Neural progenitor cell (in vitro differentiated cells): ENCODE measurements at places on chromosomes 3 and 15. TPM values are rescaled to one million over a fixed set of nuclear protein-coding genes. Genes with fewer than 3 reads are reported as not detected.
A peak's percentile ranks its signal among the peaks of the same experiment; 100 is the strongest.

GRCh38 chr3:112687616-112688015, 46.7 kb upstream of the CCDC80 start:
- H3K27me3 ChIP-seq = no peaks in the 10 kb centered on the region
- no peaks in the 10 kb centered on the region for H3K36me3 ChIP-seq
- no peak overlapping the region for H3K27ac ChIP-seq
- H3K4me3 ChIP-seq = no peak overlapping the region

DNA sequence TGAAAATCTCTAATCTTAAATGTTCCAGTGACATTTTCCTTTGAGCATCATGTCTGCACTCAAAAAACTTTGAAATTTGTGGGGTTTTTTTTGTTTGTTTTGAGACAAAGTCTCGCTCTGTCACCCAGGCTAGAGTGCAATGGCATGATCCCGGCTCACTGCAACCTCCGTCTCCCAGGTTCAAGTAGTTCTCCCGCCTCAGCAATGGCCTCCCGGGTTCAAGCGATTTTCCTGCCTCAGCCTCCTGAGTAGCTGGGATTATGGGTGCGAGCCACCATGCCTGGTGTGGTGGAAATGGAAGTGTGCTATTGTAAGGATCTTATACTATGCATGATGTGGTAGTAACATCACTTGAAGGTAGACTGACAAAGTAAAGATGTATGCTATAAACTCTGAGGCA, 42.5 kb downstream of the TKT start:
- H3K27ac ChIP-seq = no peak overlapping the region
- no peaks in the 10 kb centered on the region for H3K36me3 ChIP-seq
- peaks cover 6% of the 10 kb centered on the region for H3K4me1 ChIP-seq
- H3K27me3 ChIP-seq = peaks cover 32% of the 10 kb centered on the region

DNA sequence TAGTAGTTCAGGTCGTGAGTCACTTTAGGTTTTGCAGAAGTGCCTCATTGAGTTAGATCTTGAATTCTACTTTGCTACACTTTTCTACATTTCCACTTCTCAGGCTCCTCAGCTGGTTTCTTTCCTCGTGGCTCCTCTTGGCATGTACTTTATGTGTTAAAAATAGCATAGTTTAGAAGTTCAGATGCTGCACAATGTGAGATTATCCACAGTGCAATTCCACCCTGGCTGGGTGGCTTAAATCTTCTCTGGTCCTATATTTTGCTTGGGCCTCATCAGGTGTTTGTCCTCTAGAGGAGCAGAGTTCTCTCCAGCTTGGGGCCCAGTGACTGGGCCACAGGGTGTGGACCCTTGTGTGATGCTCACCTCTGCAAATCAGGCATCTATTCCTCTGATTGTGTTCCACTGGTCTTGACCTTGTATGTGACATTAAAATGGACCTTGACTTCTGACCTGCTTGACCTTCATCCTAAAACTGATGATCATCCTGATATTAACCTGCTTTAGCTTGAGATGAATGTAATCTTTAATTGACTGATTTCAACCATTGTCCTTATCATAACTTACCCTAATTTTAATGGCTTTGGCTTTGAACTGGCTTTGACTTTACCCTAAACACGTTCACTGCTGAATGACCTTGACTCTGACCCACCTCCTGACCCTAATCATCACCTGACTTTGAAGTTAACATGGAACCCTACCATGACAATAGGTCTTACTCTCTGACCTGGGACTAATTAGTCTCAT, 63.9 kb upstream of the ACAD9 start:
- H3K27me3 ChIP-seq = no peaks in the 10 kb centered on the region
- no peak overlapping the region for H3K4me3 ChIP-seq
- no peaks in the 10 kb centered on the region for H3K4me1 ChIP-seq
- no peak overlapping the region for H3K27ac ChIP-seq

DNA sequence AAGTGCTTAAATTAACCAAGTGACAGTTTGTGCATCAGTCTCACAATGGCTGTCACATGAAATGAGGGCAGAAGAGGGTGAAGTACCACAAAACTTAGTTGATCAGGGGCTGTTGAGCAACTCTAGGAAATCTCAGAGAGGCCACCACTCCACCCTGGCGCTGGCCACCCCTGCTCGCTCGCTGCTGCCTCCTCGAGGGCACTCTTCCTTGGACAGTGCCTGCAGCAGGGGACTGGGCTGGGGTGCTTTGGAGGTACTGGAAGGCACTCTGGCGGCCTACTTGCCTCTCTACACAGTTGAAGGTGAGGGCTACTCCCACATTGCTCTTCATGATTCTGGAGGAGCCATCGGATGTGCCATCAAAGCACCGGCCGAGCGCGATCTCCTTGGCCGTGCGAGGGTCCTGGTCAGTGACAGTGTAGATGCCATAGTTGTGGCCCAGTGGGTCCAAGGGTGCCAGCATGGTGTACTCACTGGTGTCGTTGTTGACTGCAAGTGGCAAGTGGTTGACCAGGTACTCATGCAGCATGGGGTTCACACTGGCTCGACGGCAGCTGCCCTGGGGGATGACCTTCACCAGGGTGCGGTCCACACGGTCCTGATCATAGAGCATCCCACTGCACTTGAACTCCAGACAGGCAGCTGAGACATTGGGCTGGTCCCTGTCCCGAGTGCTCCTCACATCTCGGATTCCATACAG, 11.6 kb upstream of the CLPX start:
- H3K27ac ChIP-seq = no peak overlapping the region
- no peaks in the 10 kb centered on the region for H3K4me1 ChIP-seq
- no peaks in the 10 kb centered on the region for H3K36me3 ChIP-seq
- no peaks in the 10 kb centered on the region for H3K27me3 ChIP-seq

DNA sequence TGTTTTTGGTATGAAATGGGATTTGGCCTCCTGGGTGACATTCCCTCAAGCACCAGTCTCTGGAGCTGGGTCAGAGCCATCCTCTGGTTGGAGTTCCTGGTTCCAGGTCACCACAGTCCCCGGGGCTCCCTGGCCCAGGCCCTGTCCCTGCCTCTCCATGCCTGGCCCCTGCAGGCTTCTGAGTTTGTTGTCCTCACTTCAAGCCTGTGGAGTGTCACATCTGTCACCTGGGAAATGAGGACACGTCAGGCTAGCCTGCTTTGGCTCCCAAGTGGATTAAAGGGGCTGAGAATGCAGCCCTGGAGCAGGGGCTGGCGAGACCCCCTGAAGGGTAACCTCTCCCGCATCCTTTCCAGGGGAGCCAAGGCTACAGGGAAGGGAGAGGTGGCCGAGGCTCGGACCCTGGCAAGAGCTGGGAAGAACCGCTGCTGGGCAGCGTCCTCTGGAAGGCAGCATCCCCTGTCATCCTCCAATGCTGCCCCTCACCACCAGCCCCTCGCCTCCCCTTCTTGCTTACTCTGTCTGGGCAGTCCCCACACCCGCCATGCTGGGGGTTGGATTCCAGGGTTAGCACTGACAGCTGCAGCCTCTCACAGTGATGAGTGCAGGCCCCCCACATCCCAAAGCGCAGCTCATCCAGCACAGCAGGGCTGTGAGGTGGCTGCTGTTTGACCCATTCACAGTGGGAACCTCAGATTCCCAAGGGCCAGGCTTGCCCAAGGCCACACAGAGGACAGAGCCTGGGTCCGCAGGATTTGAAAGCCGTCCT, 75.5 kb upstream of the IQSEC1 start:
- H3K27ac ChIP-seq = no peak overlapping the region
- no peaks in the 10 kb centered on the region for H3K27me3 ChIP-seq

DNA sequence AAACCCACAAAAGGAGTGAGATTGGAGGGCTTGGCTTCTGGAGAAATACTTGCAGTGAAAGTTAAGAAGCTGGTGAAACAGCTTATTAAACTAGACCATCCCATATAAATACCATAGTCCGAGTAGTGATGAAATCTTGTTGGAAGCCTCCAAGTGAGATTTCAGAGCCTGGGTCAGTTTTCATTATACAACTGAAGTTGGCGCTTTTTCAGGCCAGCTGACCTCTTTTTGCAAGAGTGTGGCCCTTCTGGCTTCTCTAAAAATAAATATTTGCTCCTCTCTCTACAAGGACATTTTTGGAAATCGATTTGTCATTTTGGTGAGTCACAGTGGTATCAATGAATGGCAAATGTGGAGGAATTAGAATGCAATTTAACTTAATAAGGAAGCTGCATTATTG, 51.2 kb upstream of the THRB start:
- no peaks in the 10 kb centered on the region for H3K36me3 ChIP-seq
- H3K4me1 ChIP-seq = no peaks in the 10 kb centered on the region
- H3K27me3 ChIP-seq = no peaks in the 10 kb centered on the region
- DNase-seq = no peak

DNA sequence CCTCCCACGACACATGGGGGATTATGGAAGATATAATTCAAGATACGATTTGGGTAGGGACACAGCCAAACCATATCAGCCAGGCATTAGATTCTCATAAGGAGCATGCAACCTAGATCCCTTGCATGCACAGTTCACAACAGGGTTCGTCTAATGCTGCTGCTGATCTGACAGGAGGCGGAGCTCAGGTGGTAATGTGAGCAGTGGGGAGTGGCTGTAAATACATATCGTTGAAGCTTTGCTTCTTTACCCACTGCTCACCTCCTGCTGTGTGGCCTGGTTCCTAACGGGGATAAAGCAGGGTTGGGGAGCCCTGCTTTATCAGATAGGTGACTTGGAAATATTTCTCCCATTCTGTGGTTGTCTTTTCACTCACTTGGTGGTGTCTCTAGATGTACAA, 14.8 kb downstream of the DOCK3 start:
- no peaks in the 10 kb centered on the region for H3K36me3 ChIP-seq
- peaks cover 3% of the 10 kb centered on the region for H3K4me1 ChIP-seq
- DNase-seq = no peak

DNA sequence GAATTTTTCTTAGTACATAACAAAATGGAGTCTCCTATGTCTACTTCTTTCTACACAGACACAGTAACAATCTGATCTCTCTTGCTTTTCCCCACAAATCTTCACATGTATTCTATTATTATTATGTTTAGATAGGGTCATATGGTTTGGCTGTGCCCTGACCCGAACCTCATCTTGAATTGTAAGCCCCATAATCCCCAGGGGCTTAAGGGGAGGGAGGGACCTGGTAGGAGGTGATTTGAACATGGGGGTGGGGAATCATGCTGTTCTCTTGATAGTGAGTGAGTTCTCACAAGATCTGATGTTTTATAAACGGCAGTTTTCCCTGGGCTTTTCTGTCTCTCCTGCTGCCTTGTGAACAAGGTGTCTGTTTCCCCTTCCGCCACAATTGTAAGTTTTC, 86.7 kb upstream of the SELENOK start:
- peak; percentile 48 for DNase-seq
- no peak overlapping the region for H3K27ac ChIP-seq
- H3K27me3 ChIP-seq = no peaks in the 10 kb centered on the region
- H3K36me3 ChIP-seq = no peaks in the 10 kb centered on the region

DNA sequence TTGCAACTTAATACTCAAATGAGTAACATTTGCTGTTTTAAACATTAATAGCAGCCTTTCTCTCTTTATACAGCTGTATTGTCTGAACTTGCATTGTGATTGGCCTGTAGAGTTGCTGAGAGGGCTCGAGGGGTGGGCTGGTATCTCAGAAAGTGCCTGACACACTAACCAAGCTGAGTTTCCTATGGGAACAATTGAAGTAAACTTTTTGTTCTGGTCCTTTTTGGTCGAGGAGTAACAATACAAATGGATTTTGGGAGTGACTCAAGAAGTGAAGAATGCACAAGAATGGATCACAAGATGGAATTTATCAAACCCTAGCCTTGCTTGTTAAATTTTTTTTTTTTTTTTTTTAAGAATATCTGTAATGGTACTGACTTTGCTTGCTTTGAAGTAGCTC, 40.3 kb downstream of the CTNNB1 start:
- H3K27me3 ChIP-seq = no peaks in the 10 kb centered on the region
- H3K36me3 ChIP-seq = peaks cover 39% of the 10 kb centered on the region
- H3K27ac ChIP-seq = no peak overlapping the region
- no peak overlapping the region for H3K4me3 ChIP-seq
- DNase-seq = no peak
- H3K4me1 ChIP-seq = peaks cover 23% of the 10 kb centered on the region

- DNase-seq = peak; percentile 45
- no peaks in the 10 kb centered on the region for H3K4me1 ChIP-seq
- peaks cover 12% of the 10 kb centered on the region for H3K27me3 ChIP-seq
- no peak overlapping the region for H3K27ac ChIP-seq
- H3K4me3 ChIP-seq = peak overlapping the region; percentile 72
Measured at GRCh38 chr3:107241217-107241616, 136.0 kb upstream of the CCDC54 start.

GRCh38 chr3:187024536-187025226, 94.4 kb downstream of the ST6GAL1 start:
- H3K36me3 ChIP-seq = no peaks in the 10 kb centered on the region
- peaks cover 7% of the 10 kb centered on the region for H3K4me1 ChIP-seq
- H3K4me3 ChIP-seq = no peak overlapping the region
- no peak for DNase-seq
- no peaks in the 10 kb centered on the region for H3K27me3 ChIP-seq

GRCh38 chr15:31091481-31091880, 10.0 kb downstream of the TRPM1 start:
- no peak overlapping the region for H3K4me3 ChIP-seq
- H3K36me3 ChIP-seq = no peaks in the 10 kb centered on the region
- H3K4me1 ChIP-seq = no peaks in the 10 kb centered on the region
- no peak overlapping the region for H3K27ac ChIP-seq

- H3K4me1 ChIP-seq = no peaks in the 10 kb centered on the region
- DNase-seq = no peak
- H3K36me3 ChIP-seq = no peaks in the 10 kb centered on the region
- no peak overlapping the region for H3K4me3 ChIP-seq
- H3K27me3 ChIP-seq = no peaks in the 10 kb centered on the region
Measured at GRCh38 chr3:190586631-190587011, 72.7 kb downstream of the IL1RAP start.

- no peak overlapping the region for H3K4me3 ChIP-seq
- no peaks in the 10 kb centered on the region for H3K4me1 ChIP-seq
- H3K27ac ChIP-seq = no peak overlapping the region
- H3K36me3 ChIP-seq = no peaks in the 10 kb centered on the region
- no peak for DNase-seq
- H3K27me3 ChIP-seq = no peaks in the 10 kb centered on the region
Measured at GRCh38 chr3:168001244-168001643, 94.5 kb downstream of the GOLIM4 start.

GRCh38 chr3:178712247-178712646, 176.0 kb downstream of the KCNMB2 start:
- H3K4me3 ChIP-seq = no peak overlapping the region
- no peak overlapping the region for H3K27ac ChIP-seq
- no peak for DNase-seq
- H3K27me3 ChIP-seq = no peaks in the 10 kb centered on the region
- no peaks in the 10 kb centered on the region for H3K4me1 ChIP-seq

DNA sequence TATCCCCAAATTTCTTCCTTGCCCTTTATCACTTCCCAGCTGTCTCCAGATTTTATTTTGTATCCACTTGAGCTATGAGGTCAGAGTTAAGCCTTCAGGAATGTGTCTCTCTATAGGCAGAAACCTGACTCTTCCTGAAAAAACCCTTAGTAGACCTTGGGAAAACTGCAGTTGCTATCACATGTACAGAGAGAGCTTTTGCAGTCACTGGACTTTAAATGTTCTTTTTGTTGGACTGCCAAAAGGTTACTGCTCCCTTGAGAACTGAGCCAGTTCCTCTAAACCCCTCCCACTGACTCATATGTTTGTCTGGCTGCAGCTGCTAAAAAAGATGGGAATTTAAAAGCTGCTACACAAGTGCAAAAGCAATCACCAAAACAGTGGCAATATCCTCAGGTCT, 169.1 kb upstream of the CCDC54 start:
- peaks cover 18% of the 10 kb centered on the region for H3K4me1 ChIP-seq
- no peak overlapping the region for H3K4me3 ChIP-seq
- no peaks in the 10 kb centered on the region for H3K27me3 ChIP-seq
- DNase-seq = peak; percentile 52

Gene LYZL4
- total RNA-seq = not detected in 2 replicates

Gene CEMIP
- 0.03 TPM in 1 of 2 replicates, not detected in the other for total RNA-seq

Gene CCR3
- total RNA-seq = not detected in 2 replicates
